ENCODE measurements at places on chromosomes 2 and 18. TPM values are rescaled to one million over a fixed set of nuclear protein-coding genes. Genes with fewer than 3 reads are reported as not detected.

FEV gene
- not detected for total RNA-seq

DIS3L2 gene
- 14.8 TPM for total RNA-seq

TRAPPC12 gene
- total RNA-seq = 70.9 TPM

SNORC gene
- total RNA-seq = 2.1 TPM

G6PC2 gene
- total RNA-seq = not detected

CDH2 gene
- 0.27 TPM for total RNA-seq

RFX8 gene
- total RNA-seq = not detected

PUM2 gene
- 61.7 TPM for total RNA-seq

FMNL2 gene
- total RNA-seq = 11.0 TPM

TRIM43 gene
- total RNA-seq = not detected

LTBP1 gene
- 9.5 TPM for total RNA-seq

KCNF1 gene
- total RNA-seq = not detected

SERPINB12 gene
- total RNA-seq = not detected

HRH4 gene
- total RNA-seq = 0.21 TPM

CNGA3 gene
- total RNA-seq = not detected

UGT1A10 gene
- total RNA-seq = not detected

RBKS gene
- 4.4 TPM for total RNA-seq

VIT gene
- total RNA-seq = 8.5 TPM

DOK1 gene
- total RNA-seq = 3.8 TPM

ELOA2 gene
- total RNA-seq = not detected

SP3 gene
- 41.2 TPM for total RNA-seq

RAPGEF4 gene
- total RNA-seq = 1.4 TPM

SERPINB4 gene
- not detected for total RNA-seq

IMPA2 gene
- total RNA-seq = 159 TPM

MC2R gene
- not detected for total RNA-seq

WDR33 gene
- 36.0 TPM for total RNA-seq

ACMSD gene
- total RNA-seq = not detected

DAPL1 gene
- total RNA-seq = not detected

GRHL1 gene
- total RNA-seq = 1.2 TPM

VWA3B gene
- not detected for total RNA-seq

PAX8 gene
- total RNA-seq = 0.36 TPM

RALBP1 gene
- 42.6 TPM for total RNA-seq

ELP2 gene
- total RNA-seq = 57.7 TPM

SCG2 gene
- not detected for total RNA-seq

FBXO36 gene
- total RNA-seq = 0.95 TPM

UGT1A5 gene
- total RNA-seq = not detected

AMER3 gene
- not detected for total RNA-seq

LBX2 gene
- 0.15 TPM for total RNA-seq

LHCGR gene
- total RNA-seq = not detected

PDE11A gene
- 12.9 TPM for total RNA-seq

LRP2 gene
- 0.02 TPM for total RNA-seq

MYO5B gene
- total RNA-seq = 0.46 TPM

SESTD1 gene
- total RNA-seq = 20.2 TPM

IL36RN gene
- total RNA-seq = not detected

MTCL1 gene
- 3.0 TPM for total RNA-seq

POTEE gene
- total RNA-seq = not detected

PRSS56 gene
- total RNA-seq = 2.0 TPM

ERMN gene
- total RNA-seq = not detected

KIF1A gene
- total RNA-seq = 0.18 TPM

MSGN1 gene
- not detected for total RNA-seq

LINC00305 gene
- total RNA-seq = not detected

CFAP65 gene
- not detected for total RNA-seq

CNDP1 gene
- not detected for total RNA-seq

CROCC2 gene
- not detected for total RNA-seq

CCDC74A gene
- total RNA-seq = not detected

ANKRD30BL gene
- not detected for total RNA-seq

All from psoas muscle (tissue), 8 donors.